ENCODE measurements at places on chromosomes 7 and 10. TPM values are rescaled to one million over a fixed set of nuclear protein-coding genes. Genes with fewer than 3 reads are reported as not detected.

The CAPZA2 gene
- 182 TPM for total RNA-seq

- DNase-seq: no peak
Observed at GRCh38 chr10:14740684-14741247, 33.9 kb downstream of the FAM107B start.

The FZD8 gene
- 0.22 TPM for total RNA-seq

DNA sequence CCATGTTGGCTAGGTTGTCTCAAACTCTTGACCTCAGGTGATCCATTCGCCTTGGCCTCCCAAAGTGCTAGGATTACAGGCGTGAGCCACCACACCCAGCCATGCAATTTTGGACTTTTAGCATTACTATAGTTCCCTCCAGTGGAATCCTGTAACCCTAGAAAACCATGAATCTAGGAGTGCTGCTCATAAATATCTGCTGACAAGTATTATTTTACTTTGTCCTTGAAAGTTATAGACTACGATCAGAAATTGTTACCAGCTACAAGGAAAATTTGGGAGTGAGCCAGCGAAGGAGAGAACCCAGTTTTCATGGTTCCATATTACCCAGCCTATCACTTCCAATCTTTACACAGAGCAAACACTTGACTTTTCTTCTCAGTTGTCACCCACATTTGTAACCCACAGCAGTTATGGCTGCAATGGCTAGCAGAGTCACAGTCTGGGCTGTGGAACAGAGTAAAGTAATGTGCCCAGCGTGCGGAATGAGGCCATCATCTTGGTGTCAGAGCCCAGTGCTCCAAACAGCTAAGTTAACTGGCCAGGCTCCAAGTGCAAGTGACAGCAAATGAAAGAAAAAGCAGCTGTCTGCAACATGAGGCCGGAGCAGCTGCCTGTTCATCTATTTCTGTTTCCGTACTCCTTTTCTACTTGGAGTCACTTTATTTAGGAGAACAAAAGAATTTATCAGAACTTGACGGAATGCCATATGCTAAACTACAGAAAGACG is 29.9 kb downstream of the ZC3HC1 start:
- DNase-seq: no peak

GRCh38 chr7:47380325-47381133 is 201.4 kb downstream of the TNS3 start:
- DNase-seq: no peak
